ENCODE measurements at places on chromosomes 4 and X.
A peak's percentile ranks its signal among the peaks of the same experiment; 100 is the strongest.

- no peak for DNase-seq
Measured at GRCh38 chr4:158356301-158356700, 146.0 kb downstream of the TMEM144 start.

DNA sequence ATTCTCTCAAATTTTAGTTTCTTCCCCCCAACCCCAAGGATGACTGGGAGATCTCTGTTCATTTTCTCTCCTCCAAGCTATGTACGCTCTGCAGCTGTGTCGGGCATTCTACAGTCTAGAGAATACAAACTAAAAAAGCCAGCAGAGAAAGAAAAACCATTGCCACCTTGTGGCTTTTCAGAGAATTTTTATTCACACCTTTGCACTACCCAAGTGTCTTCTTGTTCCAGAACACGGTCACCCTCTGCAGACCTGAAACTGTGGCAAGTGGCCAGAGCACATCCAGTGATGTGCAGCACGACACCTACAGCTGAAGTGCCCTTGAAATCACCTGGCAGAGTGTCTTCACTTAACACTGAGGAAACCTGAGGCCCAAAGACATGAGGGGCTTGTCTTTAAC, 68.6 kb downstream of the CHST7 start:
- DNase-seq, result peak; percentile 8

- DNase-seq, result no peak
Measured at GRCh38 chrX:65976161-65976560, 63.7 kb downstream of the VSIG4 start.

DNA sequence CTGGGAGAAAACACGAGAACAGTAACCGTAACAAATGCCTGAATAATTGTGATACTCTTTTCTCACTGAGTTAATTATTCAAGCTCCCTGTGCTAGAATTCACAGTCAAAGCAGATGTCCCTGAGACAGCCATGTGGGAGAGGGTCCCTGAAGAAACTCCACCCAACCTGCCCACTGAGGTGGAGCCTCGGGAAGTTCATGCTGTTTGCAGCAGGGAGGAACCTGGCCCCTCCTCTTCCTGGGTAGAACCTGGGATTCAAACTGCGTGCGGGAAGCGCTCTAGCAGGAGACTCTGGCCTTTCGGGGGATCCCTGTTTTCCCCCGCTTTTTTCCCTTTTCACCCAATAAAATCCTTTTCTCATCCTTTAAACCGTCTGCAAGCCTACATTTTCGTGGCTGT, 20.2 kb upstream of the RHOH start:
- DNase-seq, result no peak

DNA sequence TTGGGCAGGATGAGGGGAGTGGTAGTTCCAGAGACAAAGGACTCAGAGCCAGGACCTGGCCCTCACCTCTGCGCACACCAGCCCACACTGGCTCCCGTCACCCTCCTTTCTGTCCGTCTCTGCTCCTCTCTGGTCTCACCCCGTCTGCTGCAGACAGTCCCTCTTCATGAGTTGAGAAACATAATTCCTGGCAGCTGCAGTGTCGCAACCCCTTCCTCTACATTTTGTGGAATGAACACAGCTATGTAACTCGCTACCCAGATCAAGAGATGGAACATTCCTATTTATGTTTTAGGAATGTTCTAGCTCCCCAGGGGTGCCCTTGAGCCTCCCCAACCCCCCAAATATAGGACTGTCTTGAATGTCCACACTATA, 59.3 kb downstream of the SHROOM2 start:
- DNase-seq, result no peak

DNA sequence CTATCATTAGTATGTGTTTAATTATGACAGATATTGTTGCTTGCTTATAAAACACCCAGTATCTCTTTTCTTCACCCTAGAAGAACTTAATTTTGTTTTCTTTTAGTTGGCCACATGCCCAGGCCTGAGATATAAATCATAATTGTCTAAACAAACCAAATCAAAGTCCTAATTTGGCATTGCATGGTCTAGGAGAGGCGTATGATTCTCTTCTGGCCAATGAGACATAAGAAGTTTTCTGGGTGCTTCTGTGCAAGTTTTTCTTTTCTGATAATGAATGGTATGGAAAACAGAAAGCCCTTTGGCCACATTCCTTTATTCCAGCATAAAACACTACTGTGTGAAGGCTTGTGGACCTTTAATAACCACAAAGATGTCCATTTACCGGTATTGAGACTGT, 192.9 kb upstream of the CTSO start:
- DNase-seq, result no peak

- no peak for DNase-seq
Measured at GRCh38 chrX:132413459-132413858, 75.4 kb downstream of the MBNL3 start.

GRCh38 chrX:11267425-11267824, 25.8 kb upstream of the AMELX start:
- DNase-seq, result no peak

GRCh38 chr4:155946486-155946885, 7.2 kb downstream of the CTSO start:
- DNase-seq, result peak; percentile 43

- no peak for DNase-seq
Measured at GRCh38 chrX:125713633-125714032, 394.0 kb downstream of the TEX13C start.

- DNase-seq, result no peak
Measured at GRCh38 chr4:184599492-184600135, 49.6 kb downstream of the CASP3 start.

GRCh38 chr4:186699298-186699697, 24.4 kb downstream of the FAT1 start:
- DNase-seq, result peak; percentile 38

DNA sequence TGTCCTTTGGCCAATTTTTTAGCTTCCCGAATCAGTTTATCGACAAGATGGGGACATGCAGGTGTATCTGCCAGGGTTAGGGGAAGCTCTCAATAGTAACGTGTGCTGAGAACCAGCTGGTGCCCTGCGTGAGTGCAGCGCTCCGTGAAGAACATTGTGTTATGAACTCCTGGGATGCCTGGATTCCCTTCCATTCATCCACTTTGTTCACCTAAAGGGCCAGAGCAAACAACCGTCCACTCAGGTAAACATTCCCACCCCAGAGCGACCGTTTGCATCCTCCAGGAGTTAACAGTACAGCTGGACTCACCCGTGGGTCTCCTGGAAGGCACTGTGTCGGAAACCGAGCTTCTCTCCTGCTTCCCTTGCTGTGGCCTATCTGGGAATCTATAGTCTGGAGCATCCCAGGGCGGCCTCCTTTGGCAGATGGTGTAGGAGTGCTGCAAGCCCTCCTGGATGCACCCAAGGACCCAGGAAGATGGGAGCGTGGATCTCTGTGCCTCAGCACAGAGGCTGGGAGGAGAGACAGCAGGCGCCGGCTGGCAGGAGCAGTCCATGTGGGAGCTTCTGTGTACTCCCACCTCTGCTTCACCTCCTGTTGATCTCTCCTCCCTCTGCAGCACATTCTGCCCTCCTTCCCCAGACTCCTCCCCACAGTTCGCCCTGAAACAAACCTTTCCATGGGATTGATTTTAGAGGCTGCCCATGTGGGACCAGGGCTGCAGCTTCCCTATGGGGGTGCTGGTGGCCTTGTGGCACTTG, 62.7 kb downstream of the SHROOM2 start:
- DNase-seq, result no peak

DNA sequence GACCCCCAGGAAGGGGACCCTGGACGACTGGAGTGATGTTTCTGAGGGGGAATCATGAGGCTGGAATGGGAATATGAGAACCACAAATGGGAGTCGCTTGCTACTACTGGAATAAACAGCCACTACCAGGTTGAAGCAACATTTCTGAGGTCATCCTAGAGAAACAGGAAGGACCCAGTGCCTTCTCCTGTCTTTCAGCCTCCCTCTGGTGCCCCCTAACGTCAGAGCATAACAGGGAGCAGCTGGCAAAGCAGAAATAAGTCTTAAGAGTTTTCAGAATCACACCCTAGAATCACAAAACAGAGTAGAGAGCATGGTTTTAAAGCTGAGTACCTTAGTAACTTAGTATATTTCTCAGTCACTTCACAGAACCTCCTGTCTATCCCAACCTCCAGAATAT, 347.8 kb upstream of the PITX2 start:
- DNase-seq, result peak; percentile 36

DNA sequence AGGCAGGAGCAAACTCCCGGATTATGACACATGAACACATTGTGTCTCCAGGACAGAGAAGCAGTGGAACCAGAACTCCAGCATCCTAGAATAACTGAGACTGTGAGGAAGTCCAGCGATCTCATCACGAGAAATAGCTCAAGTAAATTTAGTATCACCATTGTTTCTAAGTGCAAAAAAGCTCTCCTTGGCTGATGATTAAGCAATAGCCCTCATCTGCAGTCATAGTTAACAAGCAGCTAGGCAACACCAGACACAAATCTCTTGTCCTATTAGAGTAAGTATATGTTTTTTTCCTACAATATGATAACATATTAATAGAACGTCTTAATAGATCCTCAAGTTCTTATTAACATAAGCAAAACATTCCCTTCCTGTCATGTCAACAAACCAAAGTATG, 2.4 kb upstream of the CFAP299 start:
- DNase-seq, result no peak

DNA sequence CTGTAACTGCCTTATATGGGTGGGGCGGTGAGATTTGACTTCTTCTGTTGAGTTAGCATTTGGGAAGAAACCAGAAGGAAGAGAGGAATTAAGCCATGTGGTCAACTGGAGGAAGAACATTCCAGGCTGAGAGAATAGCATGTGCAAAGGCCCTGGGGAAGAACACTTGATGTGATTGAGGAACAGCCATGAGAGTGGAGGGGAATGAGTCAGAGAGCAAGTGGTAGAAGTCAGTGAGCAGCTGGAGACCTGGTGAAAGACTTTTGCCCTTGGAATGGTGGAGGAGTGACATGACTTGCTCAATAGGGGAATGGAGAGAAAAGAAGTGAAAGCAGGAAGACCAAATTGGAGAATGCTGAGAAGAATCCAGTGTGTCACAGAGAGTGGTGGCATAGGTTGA, 327.8 kb upstream of the HAND2 start:
- no peak for DNase-seq

- no peak for DNase-seq
Measured at GRCh38 chr4:161573836-161574235, 590.0 kb downstream of the FSTL5 start.

GRCh38 chr4:153421941-153422340, 44.2 kb upstream of the TMEM131L start:
- no peak for DNase-seq

DNA sequence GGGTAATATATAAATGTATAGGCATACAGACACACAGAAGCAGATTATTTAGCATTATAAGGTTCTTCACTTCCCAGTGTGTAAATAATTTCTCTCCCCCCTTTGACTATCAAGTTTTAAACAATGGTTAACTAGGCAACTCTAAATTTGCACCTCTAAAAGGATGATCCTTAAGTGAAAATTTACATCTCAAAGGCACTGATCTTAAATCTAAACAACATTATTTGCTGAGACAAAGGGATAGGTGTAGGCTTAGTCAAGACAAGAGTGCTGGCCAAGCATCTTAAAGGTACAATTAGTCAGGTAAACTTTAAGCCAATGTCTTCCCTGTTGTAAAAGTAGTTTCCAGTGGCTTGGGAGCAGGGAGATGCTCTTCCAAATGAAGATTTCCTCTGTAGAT, 33.0 kb downstream of the NLRP2B start:
- no peak for DNase-seq

GRCh38 chrX:15277604-15278003, 7.7 kb upstream of the ASB9 start:
- DNase-seq, result no peak

DNA sequence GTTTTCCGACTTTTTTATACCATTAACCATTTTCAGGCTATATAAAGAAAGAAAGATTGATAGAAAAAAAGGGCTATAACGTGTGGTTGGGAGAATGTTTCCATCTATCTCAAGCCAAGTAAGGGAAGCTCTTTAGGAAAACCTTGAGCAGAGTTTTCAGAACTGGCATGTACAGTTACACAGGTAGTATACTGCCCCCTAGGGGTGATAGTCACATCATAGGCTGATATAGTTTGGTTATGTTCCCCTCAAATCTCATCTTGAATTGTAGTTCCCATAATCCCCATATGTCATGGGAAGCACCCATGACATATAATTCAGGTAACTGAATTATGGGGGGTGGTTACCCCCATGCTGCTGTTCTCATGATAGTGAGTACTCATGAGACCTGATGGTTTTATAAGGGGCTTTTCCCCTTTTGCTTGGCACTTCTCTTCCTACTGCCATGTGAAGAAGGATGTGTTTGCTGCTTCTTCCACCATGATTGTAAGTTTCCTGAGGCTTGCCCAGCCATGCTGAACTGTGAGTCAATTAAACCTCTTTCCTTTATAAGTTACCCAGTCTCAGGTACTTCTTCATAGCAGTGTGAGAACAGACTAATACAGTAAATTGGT, 186.8 kb downstream of the TMA16 start:
- DNase-seq, result no peak

GRCh38 chr4:15239866-15240265, 188.0 kb upstream of the C1QTNF7 start:
- DNase-seq, result no peak

DNA sequence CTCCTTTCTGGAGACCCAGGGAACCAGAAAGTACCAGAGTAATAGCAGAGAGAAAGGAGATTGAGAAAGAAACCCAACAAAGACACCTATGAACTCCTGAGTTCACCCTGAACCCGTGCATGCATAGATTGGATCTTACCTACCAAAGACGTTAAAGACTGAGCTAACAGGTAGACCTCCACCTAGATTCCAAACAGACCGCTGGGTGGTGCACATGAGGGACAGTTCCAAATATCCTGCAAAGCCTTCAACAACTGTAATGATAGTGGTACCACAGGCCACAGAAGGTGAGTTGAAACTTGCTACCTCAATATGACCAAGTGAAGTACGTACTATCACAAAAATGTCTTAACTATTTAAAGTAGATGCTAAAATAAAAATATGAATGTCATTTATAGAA, 34.0 kb upstream of the NR0B1 start:
- DNase-seq, result no peak

- no peak for DNase-seq
Measured at GRCh38 chrX:19448077-19448476, 67.2 kb downstream of the MAP3K15 start.

- DNase-seq, result no peak
Measured at GRCh38 chr4:96039803-96040436, 200.0 kb downstream of the PDHA2 start.

DNA sequence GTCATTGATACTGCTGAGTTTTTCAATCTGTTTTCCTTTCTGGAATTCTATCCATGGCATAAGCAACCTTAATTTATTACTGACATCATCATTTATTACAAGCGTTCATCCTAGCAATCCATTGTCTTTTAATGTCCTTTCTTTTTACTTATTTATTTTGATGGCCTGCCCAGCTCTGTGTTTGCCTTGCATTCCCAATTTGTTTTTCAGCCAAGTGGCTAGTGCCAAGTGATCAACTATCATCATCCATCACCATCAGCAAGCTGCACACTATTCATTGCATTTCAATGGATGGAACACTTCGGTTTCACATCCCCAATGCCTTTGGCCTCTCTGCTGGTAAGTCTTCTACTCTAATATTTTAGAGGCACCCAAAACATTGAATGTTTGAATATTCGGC, 831.7 kb upstream of the EPHA5 start:
- DNase-seq, result no peak

GRCh38 chr4:71230271-71231128, 108.3 kb upstream of the SLC4A4 start:
- DNase-seq, result no peak

- DNase-seq, result no peak
Measured at GRCh38 chr4:37388681-37389365, 144.3 kb downstream of the NWD2 start.
